GM23248 (cell line): ENCODE measurements at places on chromosomes 16 and 17. TPM values are rescaled to one million over a fixed set of nuclear protein-coding genes. Genes with fewer than 3 reads are reported as not detected.

The AP1G1 gene
- total RNA-seq, result 51.8 and 80.6 TPM in 2 replicates

The C16orf46 gene
- total RNA-seq, result 1.3 TPM in 1 of 2 replicates, not detected in the other

The GRIN2C gene
- not detected in 2 replicates for total RNA-seq

DNA sequence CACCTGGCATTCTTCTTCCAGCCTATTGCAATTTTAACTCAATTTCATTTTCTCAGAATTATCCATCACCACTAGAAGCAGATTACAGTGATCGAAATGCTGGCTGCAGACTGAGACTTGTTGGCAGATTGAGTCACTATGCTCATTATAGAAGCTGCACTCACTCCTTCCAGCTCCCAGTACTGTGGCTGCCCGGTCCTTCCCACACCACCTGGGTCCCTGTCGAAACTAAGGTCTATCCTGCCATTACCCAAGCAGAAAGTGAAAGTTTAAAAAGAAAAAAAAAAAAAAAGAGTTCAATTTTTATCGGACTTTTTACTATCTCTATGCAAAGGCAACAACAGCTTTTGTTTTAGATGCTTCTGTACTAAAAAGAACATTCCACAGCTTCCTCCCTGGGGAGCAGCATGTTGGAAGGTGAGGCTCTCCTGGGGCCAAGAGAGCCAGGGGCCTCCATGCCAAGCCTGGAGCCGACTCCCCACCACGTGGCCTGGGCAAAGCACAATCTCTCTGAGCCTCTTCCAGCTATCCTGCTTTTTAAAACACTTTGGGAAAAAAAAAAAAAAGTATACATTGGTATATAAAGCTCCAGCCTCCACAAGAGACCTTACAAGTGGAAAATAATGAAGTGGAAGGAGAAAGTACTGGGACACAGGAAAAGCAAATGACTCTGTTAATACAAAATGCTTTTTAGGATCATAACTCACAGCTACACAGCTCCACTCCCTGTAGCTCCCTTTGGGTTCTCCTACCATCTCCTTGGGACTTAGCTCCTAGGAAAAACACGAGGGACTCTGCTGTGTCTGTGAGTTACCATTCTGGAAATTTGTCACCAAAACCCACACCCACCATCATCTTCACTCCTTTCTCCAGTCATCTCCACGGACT, 77.8 kb downstream of the USP31 start:
- peak; percentile 85 for DNase-seq

GRCh38 chr17:2517539-2517938, 5.9 kb upstream of the METTL16 start:
- DNase-seq, result no peak

DNA sequence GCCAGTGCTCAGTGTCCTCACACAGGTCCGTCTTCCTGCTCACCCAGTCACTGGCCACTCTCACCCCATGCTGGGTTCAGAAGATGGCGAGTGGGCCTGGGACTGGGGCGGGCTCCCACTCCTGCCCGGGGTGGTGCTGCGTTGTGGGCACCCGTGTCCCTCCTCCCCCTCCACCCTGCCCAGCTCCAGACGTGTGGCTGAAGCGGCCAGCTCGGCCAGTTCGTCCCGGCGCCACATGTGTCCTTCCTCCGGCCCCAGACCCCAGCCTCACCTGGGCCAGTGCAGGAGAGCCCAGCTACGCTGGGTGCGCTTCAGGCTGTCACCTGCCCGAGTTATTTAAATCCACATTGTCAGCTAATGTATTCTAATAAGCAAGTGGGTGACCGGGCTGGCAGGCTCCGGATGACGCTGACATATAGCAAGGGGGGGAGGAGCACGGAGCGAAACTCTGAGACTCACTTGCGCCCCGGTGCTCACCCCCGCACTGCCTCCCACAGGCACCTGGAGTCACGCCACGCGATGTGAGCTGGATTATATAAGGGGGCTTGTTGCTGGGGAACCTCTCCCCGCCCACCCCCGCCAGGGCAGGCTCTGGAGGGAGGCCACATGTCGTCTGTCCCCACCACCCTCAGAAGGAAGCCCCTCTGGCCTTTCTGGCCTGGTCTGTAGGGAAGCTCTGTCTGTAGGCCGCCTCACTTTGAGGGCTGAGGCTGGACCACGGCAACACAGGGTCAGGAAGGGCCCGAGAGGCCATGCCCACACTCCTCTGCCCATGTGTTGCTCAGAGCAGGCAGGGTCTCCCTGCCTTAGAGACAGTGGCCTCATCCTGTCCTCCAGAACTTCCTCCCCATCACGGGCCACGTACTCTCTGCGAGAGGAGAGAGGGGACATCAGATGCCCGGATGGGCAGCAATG, 7.1 kb upstream of the BAIAP2 start:
- no peak for DNase-seq

GRCh38 chr17:81285179-81285878, 9.8 kb downstream of the SLC38A10 start:
- no peak for DNase-seq

DNA sequence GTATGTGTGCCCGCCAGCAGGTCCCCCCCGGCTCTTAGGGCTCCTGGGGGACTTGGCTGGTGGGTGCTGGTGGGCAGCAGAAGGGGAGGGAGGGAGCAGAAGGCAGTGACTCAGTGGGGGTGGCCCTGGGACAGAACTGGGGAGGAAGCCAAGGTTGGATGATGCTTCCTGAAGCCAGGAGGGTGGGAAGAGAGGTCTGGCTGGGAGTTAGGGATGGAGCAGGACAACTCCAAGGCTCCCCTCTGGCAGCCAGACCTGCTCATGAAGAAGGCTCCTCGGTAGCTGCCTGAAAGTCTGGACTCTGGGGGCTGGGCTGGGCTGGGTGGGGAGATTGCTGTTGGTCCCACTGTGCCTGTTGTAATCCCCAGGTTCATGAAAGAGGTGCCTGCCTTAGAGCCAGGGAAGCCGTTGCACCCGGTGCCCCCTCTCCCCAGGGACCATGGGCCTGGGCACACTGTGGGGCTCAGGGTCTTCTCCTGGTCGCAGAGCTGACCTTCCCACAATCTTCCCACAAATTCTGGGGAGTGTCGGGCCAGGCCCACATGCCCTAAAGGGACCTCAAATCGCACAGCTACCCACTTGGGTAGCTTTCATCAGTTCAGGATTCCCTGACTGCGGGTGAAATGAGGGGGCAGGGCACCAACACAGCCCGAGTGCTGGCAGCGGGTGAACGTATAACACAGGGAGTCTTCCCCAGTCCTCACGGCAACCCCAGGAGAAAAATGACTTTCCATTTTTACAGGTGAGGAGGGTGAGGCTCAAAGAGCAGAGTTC, 1.1 kb upstream of the PLEKHG4 start:
- peak; percentile 93 for DNase-seq

GRCh38 chr17:82105882-82106687, 8.0 kb upstream of the FASN start:
- DNase-seq, result peak; percentile 50

DNA sequence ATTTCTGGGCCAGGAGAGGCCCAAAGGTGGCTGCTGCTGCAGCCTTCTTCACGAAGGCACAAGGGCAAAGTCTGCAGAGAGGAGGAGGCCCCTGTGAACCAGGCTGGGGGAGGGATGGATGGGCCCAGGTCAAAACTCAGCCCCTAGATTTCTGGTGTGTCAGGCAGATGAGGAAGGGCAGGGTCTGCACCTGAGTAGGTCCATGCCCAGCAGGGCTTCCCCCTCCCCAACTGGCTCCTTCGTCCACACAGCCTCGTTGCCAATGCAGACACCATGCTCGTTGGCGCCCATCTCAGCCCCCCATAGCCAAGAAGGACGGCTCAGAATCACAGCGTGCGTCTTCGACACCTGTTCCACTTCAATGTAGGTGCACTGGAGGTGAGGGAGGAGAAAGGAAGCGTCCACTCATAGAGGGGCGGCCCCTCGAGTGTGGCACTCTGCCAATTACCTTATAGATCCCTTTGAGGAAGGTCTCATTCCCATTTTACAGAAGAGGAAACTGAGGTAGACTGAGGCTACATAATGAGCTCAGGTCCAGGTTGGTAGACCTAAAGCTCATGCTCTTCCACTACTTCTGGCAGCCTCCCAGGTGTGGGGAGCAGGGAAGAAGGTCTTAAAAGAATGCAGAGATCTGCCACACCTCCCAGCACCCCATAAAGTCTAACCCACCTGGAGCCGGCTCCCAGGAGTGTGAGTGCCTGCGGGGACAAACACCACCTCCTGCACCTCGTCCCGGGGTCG, 902 bp downstream of the SCRN2 start:
- no peak for DNase-seq

DNA sequence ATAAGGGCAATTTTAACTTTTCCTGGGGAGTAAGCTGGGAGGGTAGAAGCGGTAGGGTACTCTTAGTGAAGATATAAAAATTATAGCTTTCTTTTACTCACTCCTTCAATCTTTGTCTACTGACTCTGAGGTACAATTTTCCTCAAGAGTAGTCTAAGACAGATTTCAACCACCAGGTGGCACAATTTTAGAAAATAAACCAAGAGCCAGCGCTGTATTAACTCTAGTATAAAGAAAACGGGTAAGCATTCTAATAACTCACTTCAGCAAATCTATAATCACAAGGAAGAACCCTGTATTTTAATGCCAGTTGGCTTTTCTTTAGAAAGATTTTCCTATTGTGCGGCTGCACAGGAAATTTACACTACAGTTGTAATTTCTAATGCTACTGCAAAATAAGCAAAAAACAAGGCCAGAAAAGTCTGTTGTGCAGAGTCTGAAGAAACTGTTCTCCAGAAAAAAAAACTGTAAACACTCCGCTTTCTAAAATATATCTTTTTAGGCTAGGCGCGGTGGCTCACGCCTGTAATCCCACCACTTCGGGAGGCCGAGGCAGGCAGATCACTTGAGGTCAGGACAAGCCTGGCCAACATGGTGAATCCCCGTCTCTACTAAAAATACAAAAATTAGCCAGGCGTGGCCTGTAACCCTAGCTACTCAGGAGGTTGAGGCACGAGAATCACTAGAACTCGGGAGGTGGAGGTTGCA, 1.9 kb downstream of the CMC2 start:
- peak; percentile 80 for DNase-seq

DNA sequence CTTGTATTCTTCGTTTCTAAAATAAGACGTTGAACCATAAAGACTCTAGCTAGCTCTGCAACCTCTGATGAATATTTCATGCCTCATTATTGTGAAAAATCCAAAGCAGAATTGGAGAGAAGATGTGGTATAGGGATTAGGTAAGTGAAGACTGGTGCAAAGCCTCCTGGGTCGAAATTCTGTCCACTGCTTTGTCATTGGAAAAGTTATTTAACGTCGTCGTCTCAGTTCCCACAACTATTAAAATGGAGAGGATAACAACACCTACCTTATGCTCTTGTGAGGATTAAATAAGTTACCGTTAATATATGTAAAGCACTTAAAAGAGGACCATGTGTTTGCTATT, 1.4 kb upstream of the PRPSAP2 start:
- DNase-seq, result peak; percentile 44

DNA sequence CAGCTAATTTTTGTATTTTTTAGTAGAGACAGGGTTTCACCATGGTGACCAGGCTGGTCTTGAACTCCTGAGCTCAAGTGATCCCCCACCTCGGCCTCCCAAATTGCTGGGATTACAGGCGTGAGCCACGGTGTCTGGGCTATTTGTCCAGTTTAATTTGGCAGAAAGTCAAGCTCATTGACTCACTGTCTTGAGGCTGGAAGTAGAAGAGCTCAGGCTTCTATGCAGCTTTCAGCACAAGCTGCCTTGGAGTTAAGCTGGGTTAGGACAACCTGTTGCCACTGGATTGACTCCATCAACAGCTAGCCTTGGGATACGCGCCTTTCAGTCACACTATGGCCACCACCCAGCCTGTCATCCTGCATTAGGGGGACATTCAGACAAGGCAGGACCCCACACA, 76.2 kb upstream of the DNAH17 start:
- DNase-seq, result peak; percentile 59

GRCh38 chr16:66578651-66579531, at the start of gene CMTM2:
CMTM2 (plus strand) TSS chr16:66579463; CDS start chr16:66579608, 145 bp downstream.
- DNase-seq, result peak; percentile 19

DNA sequence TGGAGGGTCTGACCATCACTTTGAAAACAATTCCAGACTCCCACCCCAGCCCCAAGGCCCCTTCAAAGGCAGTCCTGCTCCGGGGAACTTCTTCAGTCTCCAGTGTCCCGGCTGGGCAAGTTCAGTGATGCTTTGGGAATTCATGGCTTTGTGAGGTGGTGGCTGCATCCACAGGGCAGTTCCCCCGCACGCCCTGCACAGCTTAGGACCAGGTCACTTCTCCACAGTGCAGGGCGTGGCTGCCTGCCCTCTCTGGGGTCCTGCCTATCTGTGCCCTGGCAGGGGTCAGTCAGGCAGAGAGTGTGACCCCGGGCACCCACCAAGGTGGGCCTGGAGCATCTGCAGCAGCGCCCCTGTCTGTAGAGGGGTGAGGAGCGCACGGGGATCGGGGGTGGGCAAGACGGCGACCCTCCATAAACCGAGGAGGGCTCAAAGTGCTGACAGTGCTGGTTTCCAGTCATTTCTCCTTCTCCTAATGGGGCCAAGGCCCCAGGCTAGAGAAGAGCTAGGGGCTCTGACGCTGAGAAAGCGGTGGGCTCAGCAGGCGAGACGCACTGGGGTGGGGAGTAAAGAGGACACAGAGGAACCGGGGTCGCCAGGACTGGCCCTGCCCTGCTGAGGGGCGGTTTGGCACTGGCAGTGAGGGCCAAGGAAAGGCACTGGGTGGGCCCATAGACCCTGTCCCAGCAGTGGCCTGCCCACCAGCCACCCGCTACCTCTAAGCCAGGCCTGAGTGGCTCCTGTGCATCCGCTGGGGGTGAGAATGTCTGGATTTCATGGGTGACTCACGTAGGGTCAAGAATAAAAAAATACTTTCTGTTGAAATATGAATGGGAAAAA, 4.2 kb upstream of the ARHGAP27 start:
- no peak for DNase-seq

GRCh38 chr17:31415640-31416502, 24.4 kb downstream of the RAB11FIP4 start:
- no peak for DNase-seq
